ENCODE measurements at places on chromosomes 12 and 14.

DNA sequence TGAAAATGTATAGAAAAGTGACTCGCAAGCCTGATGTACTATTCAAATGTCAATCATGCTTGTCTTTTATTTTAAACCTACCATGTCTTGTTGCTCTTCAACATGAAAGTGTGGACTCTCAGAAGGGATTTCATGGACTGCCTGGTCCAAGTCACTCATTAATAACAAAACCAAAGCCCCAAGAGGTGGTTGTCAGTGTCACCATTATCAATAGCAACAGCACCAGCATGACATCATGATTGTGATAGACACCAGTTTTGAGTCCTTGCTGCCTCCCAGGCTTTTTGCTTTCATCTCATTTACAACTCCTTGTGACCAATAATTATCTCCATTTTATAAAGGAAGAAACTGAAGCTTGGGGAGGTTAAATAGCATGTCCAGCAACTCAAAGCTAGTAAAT is 112.0 kb upstream of the TMPO start:
- DNase-seq, result peak; percentile 30

DNA sequence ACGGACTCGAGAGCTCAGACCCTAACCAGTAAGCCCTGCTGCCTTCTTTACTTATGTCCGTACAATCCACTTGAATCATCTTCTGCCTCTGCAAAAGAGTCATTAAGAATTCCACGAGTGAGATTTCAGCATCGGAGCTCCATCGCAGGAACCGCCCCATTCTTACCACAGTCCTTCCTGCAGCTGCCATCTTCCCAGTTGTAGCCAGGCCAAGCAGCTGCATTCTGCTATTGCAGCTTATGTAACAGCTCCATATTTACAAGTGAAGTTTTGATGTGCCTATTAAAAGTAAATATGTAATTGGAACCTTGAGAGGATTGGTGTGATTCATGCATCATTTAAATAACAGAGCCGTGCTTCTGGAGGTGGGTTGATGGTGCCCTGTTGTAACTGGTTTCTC is 157.4 kb downstream of the KICS2 start:
- DNase-seq, result no peak

DNA sequence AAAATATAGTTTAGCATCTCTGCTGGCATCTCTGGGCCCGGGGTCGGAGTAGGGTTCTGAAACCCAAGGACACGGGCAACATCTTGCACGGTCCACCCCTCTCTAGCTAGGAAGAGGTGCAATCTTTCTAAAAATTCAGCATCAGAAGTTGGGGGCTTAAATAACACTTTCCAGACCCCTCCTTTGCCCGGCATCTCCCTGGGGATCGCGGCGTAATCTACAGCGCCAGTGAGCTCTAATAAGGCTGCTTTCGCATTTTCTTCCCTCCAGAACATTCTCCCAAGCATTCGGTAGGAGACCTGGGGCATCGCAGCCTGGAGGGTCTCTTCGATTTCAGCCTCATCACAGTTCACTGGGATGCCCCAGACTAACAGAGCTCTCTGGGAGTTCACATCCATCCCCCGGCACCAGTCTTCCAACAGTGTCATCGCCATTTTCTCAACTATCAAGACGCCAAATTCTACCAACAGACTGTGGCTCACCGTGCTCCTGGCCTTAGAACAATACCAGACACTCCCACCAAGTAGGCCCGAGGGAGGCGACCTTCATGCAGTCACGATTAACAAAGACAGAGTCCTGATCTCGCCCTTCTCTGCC is 880 bp downstream of the PNMA1 start:
- no peak for DNase-seq

- DNase-seq, result no peak
These were observed 227.1 kb downstream of the C12orf50 start for GRCh38 chr12:87801860-87802720.

DNA sequence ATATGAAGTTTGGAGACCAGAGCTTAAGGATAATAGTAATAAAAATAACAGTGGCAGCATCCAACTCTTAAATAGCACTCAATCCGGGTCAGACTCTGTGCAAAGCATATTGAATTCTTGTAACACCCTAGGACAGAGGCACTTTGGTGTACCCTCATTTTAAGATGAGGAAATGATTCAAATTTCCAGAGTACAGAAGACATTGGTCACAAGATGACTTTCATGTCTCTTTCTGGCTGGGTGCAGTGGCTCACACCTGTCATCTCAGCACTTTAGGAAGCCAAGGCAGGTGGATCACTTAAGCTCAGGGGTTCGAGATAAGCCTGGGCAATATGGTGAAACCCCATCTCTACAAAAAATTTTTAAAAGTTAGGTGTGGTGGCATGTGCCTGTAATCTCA is 235.8 kb downstream of the SLC15A4 start:
- no peak for DNase-seq

- DNase-seq, result no peak
These were observed 61.3 kb downstream of the DICER1 start for GRCh38 chr14:95095996-95096395.

GRCh38 chr12:6146509-6146908 is 22.0 kb upstream of the VWF start:
- DNase-seq, result no peak

GRCh38 chr12:66735275-66735674 is 56.4 kb upstream of the GRIP1 start:
- no peak for DNase-seq

- DNase-seq, result no peak
These were observed 2.2 kb downstream of the LRFN5 start for GRCh38 chr14:41608681-41609390.

DNA sequence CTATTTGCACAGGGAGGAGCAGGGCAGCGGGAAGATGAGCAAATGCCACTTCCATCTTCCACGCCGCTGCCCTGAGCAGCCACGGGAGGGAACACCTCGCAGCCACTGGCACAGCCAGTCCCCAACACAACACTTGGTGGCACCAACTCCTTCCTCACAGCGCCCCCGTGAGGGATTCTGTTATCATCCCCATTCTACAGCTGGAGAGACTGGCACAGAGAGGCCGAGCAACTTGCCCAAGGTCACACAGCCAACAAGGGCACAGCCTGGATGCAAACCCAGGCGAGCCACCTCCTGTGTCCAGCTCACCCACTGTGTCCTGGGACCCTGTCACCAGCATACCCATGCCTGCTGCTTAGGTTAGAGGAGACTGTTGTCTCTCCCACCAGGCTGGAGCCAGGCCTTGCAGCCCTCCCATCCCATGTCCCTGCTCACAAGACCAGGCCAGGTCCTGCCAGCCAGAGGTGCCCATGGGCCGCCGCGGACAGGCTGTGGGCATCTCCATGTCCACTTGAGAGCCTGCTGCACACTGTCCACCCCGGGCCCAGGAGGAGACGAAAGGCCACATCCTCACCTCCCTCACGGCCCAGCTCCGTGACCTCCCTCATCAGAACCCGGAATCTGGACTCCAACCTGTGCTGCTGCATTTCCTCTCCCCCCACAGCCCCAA is 57.0 kb downstream of the NCOR2 start:
- DNase-seq, result peak; percentile 49

DNA sequence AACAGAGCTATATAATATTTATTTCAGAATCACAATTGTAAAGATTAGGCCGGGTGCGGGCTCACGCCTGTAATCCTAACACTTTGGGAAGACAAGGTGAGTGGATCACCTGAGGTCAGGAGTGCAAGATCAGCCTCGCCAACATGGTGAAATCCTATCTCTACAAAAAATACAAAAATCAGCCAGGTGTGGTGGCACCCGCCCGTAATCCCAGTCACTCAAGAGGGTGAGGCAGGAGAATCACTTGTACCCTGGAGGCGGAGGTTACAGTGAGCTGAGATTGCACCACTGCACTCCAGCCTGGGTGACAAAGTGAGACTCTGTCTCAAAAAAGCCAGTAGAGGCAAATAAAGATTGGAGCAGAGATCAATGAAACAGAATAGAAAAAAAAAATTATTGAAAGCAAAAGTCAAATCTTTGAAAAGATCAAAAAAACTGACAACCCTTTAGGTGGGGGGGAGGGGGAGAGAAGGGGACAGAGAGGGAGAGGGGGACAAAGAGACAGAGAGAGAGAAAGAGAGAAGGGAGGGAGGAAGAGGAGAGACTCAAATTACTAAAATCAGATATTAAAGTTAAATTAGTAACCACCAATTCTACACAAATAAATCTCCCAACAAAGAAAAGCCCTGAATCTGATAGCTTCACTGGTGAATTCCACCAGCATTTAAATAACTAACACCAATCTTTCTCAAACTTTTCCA is 52.4 kb upstream of the AP4S1 start:
- DNase-seq, result no peak

GRCh38 chr12:111887926-111888745 is 46.1 kb downstream of the MAPKAPK5 start:
- no peak for DNase-seq

- DNase-seq, result peak; percentile 58
These were observed 135.1 kb downstream of the TMEM30B start for GRCh38 chr14:61145903-61146481.

GRCh38 chr12:48216785-48217184 is 13.7 kb upstream of the OR10AD1 start:
- no peak for DNase-seq

GRCh38 chr12:89439941-89440340 is 84.7 kb downstream of the GALNT4 start:
- peak; percentile 12 for DNase-seq

- peak; percentile 77 for DNase-seq
These were observed 970 bp downstream of the CDH24 start for GRCh38 chr14:23056145-23056955.

GRCh38 chr12:53590652-53591051 is 35.5 kb downstream of the ATF7 start:
- DNase-seq, result no peak

- peak; percentile 43 for DNase-seq
These were observed 23.2 kb downstream of the MAPK1IP1L start for GRCh38 chr14:55074662-55075061.

- DNase-seq, result no peak
These were observed 34.6 kb upstream of the PPP2R5C start for GRCh38 chr14:101726954-101727302.

GRCh38 chr12:51005671-51006070 is 20.5 kb downstream of the SLC11A2 start:
- peak; percentile 30 for DNase-seq

DNA sequence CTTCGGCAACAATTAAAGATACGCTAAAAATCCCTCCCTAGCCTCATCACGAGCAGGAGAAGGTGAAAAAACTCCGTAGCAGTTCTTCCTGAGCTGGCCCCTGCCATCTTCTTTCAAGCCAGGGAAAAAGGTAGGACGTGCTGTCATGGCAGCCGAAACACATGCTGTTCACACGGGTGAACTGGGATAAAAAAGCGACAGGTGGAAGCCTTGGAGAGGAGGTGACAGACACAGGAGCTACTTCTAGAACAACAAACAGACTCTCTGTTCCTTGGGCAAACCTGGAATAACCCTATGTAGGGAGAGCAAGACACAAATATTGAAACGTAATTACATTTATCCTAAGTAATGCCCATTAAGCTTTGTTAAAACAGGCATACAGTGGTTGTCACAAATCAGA is 81.3 kb downstream of the KCNK10 start:
- DNase-seq, result no peak

- peak; percentile 26 for DNase-seq
These were observed 22.3 kb downstream of the SNW1 start for GRCh38 chr14:77738559-77739250.

DNA sequence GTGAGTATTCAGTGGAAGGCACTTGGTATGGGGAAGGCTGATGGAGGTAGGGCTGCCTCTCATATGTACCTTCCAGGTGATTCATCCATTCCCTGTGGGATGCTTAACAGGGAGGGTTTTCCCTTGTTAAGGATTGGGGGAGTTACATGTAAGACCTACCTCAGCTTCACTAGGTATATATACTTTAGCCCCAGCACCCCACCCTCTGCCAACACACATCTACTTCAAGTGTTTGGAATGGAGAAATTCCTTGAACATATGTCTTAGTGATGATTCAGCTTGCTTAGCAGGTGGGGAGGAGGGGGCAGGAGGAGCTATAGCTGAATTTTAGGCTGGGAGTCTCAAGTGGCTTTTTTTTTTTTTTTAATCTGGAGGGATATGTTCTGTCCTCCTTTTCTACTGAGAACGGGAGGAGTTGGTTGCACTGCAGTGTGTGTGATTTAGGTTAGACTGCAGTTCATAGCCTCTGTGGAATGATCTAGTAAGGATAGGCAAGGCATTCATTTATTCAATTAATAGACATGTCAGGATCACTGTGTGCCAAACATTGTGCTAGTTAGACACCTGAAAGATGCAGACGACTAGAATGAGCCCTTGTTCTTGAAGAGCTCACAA is 1.7 kb downstream of the PIP4K2C start:
- DNase-seq, result peak; percentile 63

DNA sequence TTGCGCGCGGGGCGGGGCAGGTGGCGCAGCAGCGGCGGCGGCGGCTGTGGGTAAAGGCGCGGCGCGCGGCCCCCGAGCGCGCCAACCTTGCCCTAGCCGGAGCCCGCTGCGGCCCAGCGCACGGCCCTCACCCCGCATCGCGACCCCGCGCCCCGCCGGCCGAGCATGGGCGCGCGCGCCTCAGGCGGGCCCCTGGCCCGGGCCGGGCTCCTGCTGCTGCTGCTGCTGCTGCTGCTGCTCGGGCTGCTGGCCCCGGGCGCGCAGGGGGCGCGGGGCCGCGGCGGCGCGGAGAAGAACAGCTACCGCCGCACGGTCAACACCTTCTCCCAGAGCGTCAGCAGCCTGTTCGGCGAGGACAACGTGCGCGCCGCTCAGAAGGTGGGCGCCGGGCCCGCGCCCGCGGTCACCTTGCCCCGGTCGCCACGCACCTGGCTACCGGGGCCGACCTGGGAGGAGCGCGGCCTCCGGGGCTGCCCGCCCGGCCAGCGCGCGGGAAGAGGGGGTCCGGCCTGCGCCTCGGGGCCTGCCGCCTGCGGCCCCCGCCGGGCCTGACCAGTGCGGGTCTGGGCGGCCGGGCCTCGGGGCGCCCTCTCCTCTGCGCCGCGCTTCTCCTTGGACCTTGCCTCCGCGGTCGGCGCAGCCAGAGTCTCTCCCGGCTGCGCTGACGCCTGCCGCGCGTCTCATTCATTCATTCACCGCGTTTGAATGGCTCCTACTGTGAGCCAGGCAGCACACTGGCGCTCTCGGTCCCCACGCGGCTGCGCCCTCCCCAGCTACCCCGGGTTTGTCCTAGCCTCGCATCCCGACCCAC is at the start of gene BRI3BP:
Gene BRI3BP (plus strand): TSS at position 20 of the 811 bp plus-strand sequence. CDS start 146 bp downstream, at position 166.
- DNase-seq, result peak; percentile 70

DNA sequence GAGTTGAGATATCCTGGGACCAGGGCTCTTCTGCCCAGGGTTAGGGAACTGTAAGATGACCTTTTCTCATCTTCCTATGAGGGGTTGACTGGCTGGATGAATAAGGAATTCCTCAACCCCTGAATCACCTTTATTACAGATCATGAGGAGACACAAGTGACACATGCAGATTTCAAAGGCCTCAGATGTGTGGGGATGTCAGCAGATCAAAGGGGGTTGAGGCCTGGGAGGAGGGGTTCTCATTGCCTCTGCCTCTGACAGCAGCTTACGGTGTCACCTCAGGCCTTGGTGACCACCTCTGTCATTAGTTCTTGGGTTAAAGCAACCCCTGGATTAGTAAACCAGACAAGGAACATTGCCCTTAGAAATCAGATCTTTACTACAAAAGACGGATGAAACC is 2.1 kb upstream of the KRT72 start:
- peak; percentile 68 for DNase-seq

- DNase-seq, result no peak
These were observed 107.3 kb downstream of the SAMD4A start for GRCh38 chr14:54674046-54674741.

GRCh38 chr14:74946659-74947281 is 8.6 kb downstream of the PGF start:
- no peak for DNase-seq

Data from kidney tubule cell (primary cell).